ENCODE measurements at places on chromosomes 4 and X.
A peak's percentile ranks its signal among the peaks of the same experiment; 100 is the strongest.

DNA sequence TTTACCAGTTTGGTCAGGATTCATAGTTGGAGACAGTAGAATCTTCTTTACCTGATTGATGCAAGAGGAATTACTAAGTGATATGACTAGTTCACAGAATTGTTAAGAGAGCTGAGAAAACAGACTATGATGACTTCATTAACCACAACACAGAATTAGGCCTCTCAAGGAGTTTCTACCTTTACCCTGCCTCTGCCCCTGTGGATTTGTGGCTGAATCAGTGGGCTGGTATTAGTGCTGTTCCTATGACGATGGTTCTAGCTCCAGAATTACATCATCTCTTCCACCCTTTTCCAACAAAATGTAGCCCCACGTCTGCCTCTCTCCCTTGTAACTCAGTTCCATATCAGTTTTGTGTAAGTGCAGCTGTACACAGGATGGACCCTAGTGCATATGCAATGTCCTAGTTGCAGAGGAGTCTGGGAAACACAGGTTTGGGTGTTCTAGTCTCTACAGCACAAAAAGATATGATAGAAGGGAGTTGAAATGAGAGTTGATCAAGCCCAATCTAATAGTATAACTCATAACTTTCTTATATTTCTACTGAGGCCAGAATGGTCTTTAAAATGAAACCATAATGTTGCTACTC is 99.3 kb downstream of the ANXA5 start:
- DNase-seq, result no peak

DNA sequence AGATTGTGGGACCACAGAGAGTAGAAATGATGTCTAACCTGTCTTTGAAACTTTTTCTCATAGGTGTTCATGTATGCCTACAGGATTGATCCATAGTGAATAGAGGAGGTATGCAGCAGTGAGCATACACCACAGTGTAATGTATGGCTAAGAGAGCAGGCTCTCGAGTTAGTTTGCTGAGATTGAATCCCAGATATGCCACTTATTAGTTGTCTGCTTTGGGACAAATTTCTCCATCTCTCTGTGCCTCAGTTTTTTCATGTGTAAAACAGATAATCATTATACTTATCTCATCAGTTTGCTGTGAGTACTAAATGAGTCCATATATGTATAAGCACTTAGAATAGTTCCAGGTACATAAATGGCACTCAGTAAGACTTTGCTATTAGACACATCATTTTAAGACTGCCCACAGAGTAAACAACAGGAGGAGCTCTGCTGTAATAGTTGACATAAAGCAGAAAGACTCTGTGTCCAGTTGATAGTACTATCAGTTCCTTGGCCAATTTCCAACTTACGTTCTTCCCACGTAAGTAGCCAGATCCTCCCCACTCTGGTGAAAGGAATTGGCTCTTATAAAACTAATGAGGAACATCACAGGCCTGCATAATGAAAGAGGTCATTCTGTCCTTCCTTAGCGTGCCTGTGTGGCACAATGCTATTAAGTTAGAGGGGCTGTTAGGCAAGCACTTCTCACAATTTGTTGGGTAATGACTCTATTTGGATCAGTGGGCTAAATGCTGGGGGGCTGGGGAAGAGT is 20.7 kb upstream of the RNF150 start:
- DNase-seq, result no peak

GRCh38 chr4:3491681-3492405 is 28.7 kb downstream of the DOK7 start:
- no peak for DNase-seq

- DNase-seq, result no peak
These were observed 349.8 kb upstream of the KLHL4 start for GRCh38 chrX:87167841-87168240.

- peak; percentile 12 for DNase-seq
These were observed 261.5 kb upstream of the FTHL17 start for GRCh38 chrX:31333165-31333831.

- no peak for DNase-seq
These were observed 23.1 kb upstream of the LRAT start for GRCh38 chr4:154720618-154721267.

Data from fibroblast of the conjunctiva (primary cell).